ENCODE measurements at places on chromosomes 3 and 15.

GRCh38 chr3:46318207-46318927, 35.5 kb upstream of the CCR2 start:
- DNase-seq: no peak

DNA sequence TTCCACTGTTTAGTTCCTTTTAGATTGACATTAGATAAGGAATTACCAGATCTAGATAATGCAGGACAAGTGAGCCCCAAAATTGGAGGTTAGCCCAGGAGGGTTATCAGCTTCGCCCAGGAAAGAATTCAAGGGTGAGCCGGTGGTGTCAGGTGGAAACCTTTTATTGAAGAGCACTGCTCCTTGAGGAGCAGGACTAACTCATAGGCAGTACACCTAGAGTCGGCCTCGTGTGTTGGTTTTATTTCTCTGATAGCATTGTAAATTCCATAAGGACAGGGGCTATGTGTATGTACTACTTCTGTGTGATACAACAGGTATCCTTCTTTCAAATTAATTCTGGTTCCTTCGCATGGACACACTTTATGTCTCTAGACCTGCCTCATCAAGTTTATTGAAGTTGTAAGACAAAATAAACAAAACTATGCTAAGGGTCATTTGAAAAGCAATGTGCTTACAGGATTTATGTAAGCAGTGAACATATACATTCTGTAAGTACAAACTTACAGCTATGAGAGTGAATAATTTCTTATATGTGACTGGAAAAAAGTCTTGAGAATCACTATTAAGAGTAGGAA, 57.2 kb downstream of the SNX4 start:
- no peak for DNase-seq

- DNase-seq: no peak
Observed at GRCh38 chr15:55736756-55737155, 6.2 kb downstream of the PRTG start.

- DNase-seq: no peak
Observed at GRCh38 chr3:16148783-16149182, 25.7 kb upstream of the GALNT15 start.

Data from effector CD4-positive, alpha-beta T cell (primary cell).